ENCODE measurements at places on chromosomes 11 and 22. TPM values are rescaled to one million over a fixed set of nuclear protein-coding genes. Genes with fewer than 3 reads are reported as not detected.

Gene OR4X2
- not detected for total RNA-seq

Gene CEP126
- 1.1 TPM for total RNA-seq

Gene KDM4E
- not detected for total RNA-seq

DNA sequence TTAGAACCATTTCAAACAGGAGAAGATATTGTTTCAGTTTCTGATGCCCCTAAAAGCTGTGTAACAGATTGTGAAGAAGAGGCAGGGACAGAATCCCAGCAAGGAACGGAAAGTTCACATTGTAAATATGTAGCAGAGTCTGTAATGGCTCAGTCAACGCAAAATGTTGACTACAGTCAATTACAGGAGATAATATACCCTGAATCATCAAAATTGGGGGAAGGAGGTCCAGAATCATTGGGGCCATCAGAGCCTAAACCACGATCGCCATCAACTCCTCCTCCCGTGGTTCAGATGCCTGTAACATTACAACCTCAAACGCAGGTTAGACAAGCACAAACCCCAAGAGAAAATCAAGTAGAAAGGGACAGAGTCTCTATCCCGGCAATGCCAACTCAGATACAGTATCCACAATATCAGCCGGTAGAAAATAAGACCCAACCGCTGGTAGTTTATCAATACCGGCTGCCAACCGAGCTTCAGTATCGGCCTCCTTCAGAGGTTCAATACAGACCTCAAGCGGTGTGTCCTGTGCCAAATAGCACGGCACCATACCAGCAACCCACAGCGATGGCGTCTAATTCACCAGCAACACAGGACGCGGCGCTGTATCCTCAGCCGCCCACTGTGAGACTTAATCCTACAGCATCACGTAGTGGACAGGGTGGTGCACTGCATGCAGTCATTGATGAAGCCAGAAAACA is 40.8 kb downstream of the IGLL1 start:
- DNase-seq: peak; percentile 89

GRCh38 chr11:67163006-67163405 is 43.9 kb downstream of the KDM2A start:
- no peak for DNase-seq

DNA sequence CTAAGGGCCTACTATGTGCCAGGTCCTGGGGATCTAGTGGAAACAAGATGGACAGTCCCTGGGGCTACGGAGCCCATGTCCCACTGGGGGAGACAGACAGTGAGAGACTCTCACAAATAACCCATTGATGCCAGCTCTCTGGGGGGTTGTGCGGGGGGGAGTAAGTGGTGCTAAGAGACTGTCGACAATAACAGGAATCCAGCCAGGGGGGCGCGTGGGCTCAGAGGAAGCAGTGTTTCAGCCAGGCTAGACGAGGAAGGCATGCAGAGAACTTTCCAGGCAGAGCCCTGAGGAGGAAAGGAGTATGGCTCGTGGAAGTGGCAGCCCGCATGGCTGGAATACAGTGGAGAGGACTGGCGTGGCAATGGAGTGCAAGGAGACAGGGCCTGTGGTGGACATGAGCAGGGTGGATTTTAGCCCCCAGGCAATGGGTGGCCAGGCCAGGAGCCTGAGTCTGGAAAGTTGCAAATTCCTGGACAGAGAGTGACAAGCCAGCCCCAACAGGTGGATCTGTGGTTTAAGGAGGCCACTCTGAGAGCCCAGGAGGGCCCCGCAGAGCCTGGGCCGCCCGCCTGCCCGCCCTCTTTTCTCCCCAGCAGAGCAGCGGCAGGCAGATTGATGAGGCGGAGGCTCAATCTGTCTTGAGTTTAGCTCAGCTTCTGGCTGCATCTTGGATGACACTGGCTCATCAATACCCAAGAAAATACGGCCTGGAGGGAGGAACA is 40.0 kb upstream of the TCF20 start:
- no peak for DNase-seq

DNA sequence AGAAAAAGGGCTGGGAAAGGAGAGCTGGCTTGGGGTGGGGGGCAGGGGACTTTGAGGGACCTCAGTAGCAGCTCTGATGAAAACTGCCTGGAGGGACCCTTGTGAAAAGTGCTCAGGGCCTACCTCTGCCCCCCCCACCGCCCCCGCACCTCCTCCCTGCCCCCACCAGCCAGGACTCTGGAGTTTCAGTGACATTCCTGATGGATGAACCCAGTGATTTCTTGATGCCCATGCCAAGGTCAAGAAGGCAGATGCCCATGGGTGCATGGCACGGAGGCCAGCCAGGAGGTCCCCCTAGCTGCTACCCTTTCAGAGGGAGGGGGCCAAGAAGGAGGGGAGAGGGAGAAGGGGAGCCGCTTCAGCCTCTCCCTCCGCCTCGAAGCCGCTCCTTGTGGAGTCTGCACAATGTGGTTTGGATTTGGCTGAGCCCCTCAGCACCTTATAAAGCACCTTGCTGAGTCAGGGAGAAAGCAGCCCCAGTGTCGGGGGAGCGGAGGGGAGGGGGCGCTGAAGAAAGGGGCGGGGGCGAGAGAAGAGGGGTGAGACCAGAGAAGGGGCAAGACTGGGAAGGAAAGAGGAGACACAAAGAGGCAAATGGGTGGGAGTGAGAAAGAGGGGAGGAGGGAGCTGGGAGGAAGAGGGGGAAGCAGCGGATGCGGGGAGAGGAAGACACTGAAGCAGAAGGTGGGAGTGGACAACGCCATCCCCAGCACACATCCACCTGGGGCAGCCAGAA is 2.1 kb upstream of the CLCF1 start:
- no peak for DNase-seq

DNA sequence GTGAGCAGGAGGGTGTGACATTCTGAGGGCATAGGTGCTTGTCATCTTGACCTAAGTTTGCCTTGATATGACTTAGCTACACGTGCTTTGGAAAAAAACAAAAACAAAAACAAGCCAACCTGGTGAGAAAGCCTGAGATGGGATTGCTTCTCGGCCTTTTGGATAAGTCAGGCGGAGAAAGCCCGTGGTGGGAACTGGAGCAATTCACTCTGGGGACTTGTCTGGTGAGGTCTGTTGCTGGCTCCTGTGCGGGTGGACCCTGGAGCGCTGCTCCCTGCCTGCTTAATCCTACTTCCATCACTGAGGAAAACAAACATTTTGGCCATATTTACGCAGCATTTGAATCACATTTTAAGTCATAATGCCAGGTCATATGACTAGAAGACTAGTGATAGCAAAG is 100.3 kb downstream of the SNX19 start:
- no peak for DNase-seq

DNA sequence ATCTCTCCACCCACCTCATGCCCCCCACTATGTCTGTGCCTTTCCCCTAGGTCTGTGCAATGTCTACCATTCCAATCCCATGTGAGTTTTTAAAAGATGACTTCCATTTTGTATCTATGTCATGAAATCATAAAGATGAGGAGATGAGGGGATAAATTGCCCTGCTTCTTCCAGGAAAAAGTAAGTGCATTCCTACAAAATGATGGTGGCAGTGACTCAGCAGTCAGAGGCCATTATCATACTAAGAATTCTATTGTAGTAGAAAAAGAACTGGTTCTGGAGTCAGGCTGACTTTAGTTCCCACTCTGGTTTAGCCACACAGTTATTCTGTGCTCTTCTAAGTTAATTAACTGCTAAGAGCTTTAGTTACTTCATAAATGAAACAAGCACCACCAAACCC is 89.6 kb upstream of the API5 start:
- DNase-seq: no peak

DNA sequence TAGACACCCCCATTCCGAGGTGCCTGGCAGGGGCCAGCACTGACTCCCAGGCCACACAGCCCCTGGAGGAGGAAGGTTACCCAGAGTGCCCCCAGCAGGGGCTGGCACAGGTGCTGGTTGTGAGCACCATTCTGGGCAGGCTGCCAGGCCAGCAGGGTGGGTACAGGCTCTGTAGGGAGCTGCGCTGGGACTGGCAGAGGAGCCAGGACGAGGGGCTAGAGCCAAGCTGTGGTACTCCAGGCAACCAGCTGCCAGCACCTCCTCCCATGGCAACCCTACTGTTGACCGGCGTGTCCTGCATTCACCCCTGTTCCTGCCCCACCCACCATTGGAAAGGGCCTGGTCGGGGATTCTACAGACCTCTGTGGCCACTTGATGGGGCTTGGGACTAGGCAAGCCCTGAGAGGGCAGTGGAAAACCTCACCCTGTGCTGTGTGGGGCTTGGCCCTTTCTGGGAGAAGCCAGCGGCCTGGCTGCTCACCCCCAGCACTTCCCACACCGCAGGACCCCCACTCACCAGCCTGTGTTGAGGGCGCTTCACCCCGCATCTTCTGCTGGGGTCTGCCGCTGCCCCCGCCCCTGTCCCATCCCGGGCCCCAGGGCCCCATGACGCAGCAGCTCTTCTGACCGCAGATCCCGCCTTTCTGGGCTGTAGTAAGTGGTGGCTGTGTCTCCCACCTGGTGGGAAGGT is 1.9 kb downstream of the CLDN5 start:
- no peak for DNase-seq

GRCh38 chr22:39091126-39092081 is 5.6 kb upstream of the APOBEC3H start:
- DNase-seq: no peak

DNA sequence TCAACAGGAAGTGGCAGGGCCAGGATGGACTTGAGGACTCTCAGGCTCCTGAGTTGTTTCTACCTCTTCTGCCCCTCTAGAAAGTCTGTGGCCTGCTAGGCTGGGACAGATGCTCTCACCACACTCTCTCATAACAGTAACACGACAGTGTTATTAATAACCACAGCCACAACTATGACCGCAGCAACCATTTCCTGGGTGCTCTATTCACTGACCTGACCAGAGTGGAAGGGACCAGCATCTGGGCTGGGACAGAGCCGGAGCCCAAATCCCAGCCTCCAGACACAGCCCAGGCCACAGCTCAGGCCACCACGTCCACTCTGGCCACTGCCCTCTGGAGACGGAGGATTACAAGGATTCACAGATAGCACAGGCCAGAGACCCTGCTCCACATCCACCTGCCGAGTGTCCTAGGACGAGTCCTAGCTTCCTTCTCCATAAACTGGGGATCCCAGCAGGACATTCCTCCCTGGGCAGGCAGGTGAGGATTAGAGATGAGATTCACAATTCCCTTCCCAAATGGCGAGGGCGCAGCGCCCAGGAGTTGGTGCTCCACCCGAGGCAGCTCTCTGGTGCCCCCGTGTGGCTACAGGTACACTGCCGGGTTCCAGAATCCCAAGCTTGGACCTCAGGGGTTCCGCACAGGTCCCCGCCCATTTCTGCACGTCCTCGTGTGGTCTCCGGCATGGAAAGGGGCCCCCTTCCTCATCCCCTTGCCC is 7.1 kb downstream of the PNPLA5 start:
- no peak for DNase-seq

DNA sequence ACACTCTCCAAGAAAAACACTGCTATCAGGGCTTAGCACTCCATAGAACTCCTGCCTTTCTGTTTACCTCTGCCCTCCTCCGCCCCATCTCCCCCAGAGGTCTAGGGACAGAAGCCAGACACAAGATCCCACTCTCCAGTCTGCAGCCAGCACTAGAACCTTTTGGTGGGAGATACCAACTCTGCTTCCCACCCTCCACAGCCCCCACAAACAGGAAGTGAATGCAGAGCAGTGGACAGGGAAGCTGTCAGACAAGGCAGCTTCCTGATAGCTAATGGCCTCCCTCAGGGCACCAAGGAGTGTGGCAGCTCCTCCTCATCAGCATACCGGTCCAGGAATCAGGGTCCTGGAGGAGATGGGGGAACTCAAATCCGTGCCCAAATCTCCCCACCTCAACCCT is 5.1 kb downstream of the SCN4B start:
- DNase-seq: no peak

GRCh38 chr11:93054279-93054678 is 84.8 kb downstream of the MTNR1B start:
- no peak for DNase-seq

DNA sequence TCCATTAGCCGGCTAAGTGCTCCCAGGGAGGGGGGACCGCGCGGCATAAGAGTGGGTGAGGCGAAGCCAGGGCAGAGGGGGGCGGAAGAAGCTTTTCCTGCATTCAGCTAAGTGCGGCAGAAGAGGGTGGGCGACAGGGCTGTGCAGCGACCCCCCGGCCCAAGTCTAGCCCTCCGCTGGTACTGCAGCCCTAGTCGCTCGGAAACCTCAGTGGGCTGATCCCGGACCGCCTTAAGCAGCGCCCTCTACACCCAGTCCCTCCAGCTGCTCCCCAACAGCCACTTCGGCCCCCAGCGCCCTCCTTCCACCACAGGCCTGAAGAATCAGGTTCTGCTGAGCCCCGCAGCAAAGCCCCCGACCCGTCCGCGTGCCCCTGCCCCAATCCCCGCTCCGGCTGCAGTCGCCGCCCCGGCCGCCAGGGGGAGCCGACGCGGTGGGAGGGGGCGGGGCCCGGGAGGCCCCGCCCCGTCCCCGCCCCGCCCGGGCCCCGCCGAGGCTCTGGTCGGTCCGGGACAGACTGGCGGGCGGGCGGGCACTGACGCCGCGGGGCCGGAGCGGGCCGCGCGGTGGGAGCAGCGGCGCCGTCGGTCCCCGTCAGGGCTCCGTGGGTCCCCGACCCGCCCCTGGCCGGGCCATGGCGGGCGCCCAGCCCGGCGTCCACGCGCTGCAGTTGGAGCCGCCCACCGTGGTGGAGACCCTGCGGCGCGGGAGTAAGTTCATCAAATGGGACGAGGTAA is at the start of gene PLCB3:
Gene PLCB3, plus strand, starts transcription at position 515 of the 737 bp plus-strand sequence. Its CDS starts 120 bp downstream, at position 635.
- DNase-seq: peak; percentile 86

DNA sequence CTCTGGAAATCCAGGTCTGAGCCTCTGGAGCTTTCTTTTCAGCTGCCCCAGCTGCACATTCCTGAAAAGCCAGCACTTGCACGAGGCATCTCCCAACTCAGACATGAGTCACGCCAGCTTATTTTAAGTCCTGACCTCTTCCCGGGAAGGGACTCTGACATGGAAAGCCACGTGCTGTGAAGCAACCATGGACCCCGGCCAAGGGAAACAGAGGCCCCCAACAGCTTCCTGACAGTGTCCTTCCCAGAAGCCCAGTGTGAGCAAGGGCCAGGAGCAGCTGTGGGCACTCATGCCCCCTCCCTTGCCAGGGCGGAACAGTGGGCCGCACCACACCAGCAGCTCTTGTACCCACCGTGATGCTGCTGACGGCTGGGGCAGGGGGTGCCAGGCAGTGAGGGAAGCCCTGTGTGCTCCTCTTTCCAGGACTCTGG is 118.8 kb upstream of the CADM1 start:
- DNase-seq: peak; percentile 72

GRCh38 chr11:44754876-44755555 is 28.3 kb downstream of the TSPAN18 start:
- no peak for DNase-seq

GRCh38 chr11:48096588-48097525 is 116.5 kb downstream of the PTPRJ start:
- no peak for DNase-seq
